ENCODE measurements at places on chromosomes 2 and 18.

DNA sequence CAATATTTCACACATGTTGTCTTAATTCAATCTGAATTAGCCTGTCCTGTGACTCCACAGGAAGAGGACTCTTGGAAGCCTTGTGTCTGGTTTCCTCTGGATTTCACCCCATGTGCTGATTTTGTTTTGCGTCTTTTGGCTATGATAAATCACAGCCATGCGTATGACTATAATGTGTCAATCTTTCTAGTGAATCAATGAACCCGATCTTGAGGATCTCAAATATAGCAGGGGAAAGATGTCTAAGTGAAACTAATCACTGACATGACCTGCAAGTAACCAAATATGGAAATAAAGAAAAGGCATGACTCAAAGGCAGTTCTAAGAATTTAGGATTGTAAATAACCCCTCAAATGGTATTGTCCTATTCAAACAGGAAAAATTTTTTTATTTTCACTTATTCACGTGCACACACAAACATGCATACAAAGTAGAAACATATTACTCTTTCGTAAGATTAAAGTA, 8.2 kb downstream of the WDFY1 start:
- DNase-seq = no peak

GRCh38 chr18:9755615-9756014, 47.5 kb downstream of the RAB31 start:
- DNase-seq = no peak

DNA sequence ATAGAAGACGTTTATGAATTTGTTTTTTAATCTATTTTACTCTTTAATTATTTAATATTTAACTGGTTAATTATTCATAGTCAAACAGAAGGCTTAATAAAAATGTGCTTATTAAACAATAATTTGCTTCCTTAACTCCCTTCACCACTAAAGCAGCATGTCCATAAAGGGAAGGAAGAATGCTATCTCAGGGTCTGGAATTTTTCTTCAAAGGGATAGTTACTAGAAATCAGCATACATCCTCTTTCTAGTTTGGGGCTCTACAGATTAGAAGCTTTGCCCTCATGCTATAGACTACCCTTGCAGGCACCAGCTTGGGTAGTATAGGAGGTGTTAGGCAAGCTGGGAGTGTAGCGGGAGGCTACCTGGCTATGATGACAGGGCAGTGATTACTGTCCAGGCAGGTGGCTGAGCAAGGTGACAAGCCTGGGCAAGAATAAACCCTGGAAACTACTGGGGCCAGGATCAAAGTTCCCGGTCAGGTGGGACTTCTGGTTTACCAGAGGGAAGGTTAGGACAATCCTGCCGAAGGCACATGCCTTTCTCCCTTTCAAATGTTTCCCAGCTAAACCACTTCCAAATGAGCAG, 276.0 kb upstream of the REV1 start:
- no peak for DNase-seq

DNA sequence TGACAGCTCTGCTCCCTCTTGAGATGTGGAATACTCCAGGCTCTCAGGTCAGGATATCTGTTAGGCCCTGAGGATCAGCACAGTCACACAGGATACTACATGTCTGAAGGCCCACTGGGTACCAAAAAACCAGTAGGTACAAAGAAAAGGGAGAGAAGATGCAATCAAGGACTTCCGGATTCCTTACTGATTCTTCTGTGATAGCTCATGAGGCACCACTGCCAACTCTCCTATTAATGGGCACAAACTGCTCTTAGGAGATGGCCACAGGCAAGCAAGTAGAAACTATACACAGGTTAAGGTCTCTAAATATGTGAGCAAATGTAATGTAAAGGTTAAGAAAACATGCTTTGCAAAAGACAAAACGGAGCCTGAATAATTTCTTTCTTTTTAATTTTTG, 3.5 kb downstream of the TMEM127 start:
- DNase-seq = no peak

- no peak for DNase-seq
These were observed 55.0 kb upstream of the PEX13 start for GRCh38 chr2:60962528-60962927.

- DNase-seq = no peak
These were observed 395.6 kb downstream of the ARHGAP15 start for GRCh38 chr2:143524559-143525401.

- DNase-seq = no peak
These were observed 18.3 kb downstream of the IL1B start for GRCh38 chr2:112818094-112818902.

GRCh38 chr2:64342195-64343099, 111.5 kb upstream of the LGALSL start:
- no peak for DNase-seq
